Activated T-cell treated with anti-CD3 and anti-CD28 coated beads, Interleukin-2, amount 50 U/mL, for 4 hours (primary cell): ENCODE measurements at places on chromosomes 3 and 15. TPM values are rescaled to one million over a fixed set of nuclear protein-coding genes. Genes with fewer than 3 reads are reported as not detected.

Gene ENTPD3
- not detected for total RNA-seq

GRCh38 chr3:79477242-79477641 lies 290.6 kb downstream of the ROBO1 start:
- no peak for DNase-seq

GRCh38 chr3:76561494-76562236 lies 478.2 kb upstream of the ROBO2 start:
- DNase-seq: no peak

Gene GP9
- not detected for total RNA-seq

DNA sequence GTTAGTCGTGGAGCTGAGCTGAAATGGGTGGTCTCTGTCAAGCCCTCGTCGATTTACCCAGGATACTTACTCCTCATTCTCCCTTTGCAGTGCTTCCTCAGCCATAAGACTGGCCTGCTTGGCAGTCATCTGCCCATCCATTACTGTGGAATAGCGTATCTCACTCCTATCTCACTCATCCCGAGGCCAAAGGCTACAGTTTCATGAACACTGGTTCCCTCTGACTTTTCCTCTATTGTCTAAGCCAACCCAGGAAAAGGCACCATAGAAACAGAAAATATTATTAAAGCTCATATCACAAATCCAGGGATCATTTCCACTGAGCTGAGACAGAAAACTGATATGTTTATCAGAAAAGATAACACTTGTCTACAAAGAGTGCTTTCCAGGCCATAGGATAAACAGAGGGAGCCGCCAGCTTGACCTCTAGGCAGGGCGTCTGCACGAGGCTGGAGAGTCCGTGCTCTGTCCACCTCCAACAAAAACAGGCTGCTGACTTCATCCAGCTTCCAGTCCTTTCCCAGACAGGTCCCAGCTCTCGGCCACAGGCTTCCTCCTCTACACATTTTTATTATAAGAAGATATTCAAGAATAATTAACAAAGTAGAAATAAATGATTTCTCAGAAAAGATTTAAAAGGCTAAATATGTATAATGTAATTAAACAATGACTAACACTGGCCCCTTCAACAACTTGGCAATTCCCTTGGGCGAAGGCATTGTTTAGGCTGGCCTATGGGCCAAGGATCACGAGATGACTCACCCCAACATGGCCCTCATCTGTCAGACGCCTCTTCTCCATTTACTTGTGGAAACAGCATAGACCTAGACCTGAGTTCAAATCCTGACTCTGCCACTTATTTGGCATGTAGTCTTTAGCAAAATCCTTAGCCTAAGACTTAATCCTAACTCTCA lies 27.4 kb upstream of the BOC start:
- no peak for DNase-seq

Gene GREM1
- 0.41 TPM for total RNA-seq

DNA sequence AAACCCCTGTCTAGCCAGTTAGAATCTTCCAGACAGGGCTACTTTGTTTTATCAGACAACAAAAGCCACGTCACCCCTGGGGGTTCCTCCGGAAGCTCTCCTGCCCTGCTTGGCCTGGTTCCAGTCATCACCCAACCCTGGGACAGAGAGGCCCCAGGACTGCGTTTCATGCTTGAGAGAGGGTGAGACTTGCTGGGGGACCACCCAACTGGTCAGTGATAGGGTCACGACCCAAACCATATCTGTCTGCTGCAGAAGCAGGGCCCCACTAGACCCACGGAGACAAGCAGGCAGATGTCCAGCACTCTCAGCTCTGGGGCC lies 1.2 kb downstream of the NT5DC2 start:
- DNase-seq: peak; percentile 25

Gene UROC1
- not detected for total RNA-seq

Gene SLC28A2
- 0.14 TPM for total RNA-seq

GRCh38 chr3:24986612-24987011 lies 441.5 kb upstream of the RARB start:
- no peak for DNase-seq

Gene CRABP1
- not detected for total RNA-seq

Gene MESP1
- 3.1 TPM for total RNA-seq

DNA sequence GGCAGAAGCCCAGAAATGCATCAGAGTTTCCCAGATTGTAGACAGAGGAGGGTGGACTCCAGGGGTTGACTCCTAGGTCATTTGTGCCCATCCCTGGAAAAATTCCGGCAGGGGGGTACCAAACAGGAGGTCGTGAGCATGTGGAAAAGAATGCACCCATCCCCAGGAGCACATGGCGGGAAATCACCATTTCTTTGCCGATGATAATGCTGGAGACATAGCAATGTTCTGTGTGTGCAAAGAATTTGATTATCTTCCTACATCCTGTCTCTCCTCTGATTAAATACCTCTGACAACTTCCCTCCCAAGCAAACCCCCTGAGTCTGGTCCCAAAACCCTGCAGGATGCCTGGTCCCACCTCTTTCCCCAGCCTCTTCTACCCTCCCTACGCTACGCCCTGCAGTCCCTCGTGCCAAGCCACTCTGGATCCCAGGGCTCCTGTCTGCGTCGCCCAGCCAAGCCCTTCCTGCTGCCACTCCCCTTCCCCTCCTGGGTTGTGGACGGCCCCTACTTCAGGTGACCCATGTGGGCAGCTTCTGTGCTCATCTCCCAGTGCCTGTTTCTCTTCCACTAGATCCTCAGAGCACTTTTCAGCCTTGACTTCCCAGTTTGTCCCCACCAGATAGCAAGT lies 15.8 kb downstream of the WNT7A start:
- DNase-seq: no peak

Gene TM4SF18
- total RNA-seq: not detected

DNA sequence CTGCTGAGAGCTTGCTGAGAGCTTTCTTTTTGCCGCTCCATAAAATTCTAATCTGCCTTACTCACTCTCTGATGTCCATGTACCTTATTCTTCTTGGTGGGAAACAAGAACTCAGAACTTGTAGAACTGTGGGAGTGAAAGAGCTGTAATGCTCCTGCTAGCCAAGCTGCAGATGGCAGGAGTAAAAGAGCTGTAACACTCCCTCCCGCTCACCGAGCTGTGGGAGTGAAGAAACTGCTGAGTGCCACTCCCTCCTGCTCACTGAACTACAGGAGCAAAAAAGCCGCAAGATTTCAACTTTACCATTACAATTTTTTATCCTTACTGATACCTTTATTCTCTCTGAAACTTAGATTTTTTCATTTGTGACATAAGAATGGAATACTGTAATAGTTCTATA lies 199.1 kb downstream of the SI start:
- no peak for DNase-seq

DNA sequence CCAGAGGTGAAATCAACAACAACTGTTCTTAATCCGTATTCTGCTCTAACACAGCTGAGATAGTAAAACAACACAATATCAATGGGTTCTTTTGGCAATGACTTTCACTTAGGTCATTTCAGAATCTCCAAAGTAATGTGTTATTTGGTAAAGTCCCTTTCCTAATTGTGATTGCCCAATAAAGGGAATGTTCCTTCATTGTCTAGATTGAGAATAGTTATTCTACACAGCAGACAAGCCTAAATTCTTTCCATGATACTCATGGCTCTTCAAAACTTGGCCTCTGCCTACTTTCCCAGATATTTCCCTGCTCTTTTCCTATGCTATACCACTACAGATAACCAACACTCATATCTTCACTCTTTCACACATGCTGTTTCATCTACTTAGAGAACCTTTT lies 219.8 kb downstream of the FMN1 start:
- no peak for DNase-seq

DNA sequence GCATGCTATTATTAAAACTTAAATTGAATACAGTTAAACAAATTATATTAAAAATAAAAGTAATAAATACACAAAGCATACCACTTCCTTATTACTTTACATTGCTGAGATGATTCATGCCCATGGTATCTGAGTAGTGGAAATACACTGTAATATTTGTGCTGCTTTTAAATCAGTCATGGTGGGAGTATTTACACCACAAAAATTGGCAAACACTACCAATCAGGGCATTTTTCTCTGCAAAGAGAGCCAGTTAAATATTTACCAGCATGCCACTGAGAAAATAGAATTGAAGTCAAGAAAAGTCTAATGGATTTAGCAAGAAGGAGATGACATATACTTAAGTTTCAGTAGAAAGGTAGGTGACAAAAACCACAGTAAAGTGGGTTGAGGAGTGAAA lies 19.6 kb downstream of the PPARG start:
- no peak for DNase-seq

DNA sequence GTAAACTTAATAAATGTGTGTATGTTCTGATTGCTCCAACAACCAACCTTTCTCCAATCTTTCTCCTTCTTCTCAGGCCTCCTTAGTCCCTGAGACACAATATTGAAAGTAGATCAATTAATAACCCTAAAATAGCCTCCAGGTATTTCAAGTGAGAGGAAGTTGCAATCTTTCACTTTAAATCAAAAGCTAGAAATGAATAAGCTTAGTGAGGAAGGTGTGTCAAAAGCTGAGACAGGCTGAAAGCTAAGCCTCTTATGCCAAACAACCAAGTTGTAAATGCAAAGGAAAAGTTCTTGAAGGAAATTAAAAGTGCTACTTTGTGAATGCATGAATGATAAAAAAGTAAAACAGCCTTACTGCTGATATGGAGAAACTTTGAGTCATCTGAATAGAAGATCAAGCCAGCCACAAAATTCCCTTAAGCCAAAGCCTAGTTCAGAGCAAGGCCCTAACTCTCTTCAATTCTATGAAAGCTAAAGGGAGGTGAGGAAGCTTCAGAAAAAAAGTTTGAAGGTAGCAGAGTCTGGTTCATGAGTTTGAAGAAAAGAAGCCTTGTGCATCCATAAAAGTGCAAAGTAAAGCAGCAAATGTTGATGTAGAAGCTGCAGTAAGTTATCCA lies 38.6 kb downstream of the CCDC80 start:
- no peak for DNase-seq

- no peak for DNase-seq
Measured at GRCh38 chr15:75945953-75946352, 42.3 kb downstream of the FBXO22 start.

Gene GPR15
- total RNA-seq: 2.0 TPM

DNA sequence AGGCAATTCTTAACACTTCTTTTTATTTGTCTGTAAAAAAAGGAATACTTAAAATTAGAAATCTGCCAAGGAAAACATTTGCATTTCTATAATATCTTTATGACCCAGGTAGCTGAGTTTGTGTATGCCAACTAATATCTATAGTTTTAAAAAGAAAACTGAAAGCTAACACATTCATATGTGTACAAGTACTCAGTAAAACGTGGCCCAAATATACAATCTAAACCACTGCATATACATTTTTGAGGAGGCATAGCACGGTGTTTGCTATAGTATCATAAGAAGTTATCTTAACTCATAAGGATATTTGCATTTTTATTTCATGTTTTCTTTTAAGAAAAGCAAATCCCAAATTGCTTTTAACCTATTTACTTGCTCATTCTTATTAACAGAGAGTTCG lies 172.7 kb downstream of the ZBTB20 start:
- DNase-seq: no peak

Gene PYGO1
- 0.13 TPM for total RNA-seq

GRCh38 chr3:97613139-97613538 lies 151.4 kb upstream of the ARL6 start:
- DNase-seq: no peak

DNA sequence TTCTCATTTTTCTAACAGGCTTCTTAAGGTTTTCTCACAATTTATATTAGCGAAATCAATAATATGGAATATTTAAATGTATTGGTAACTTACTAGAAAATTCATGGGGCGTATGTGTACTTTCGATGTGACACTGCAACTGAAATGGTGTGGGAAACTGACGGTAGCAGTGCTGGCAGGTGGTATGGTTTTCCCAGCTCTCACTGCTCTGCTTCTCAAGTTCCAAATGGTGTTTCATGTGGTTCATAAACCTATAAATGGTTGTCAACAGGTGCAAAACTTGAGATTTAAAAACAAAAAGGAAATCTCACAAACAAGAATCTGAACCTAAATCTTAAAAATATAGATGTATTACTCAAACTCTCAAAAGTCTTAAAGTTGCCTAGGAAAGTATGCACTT lies 54.7 kb downstream of the ZNF280D start:
- DNase-seq: no peak

GRCh38 chr3:185549122-185549521 lies 3.3 kb downstream of the LIPH start:
- no peak for DNase-seq

Gene ASB14
- not detected for total RNA-seq

- no peak for DNase-seq
Measured at GRCh38 chr3:162034368-162034767, 537.8 kb downstream of the OTOL1 start.

- DNase-seq: no peak
Measured at GRCh38 chr15:39000008-39000734, 435.6 kb upstream of the RASGRP1 start.

Gene ACTRT3
- total RNA-seq: 1.3 TPM

- no peak for DNase-seq
Measured at GRCh38 chr3:32968166-32968919, 16.9 kb downstream of the CCR4 start.

Gene GOLGA8J
- total RNA-seq: not detected

Gene TARS3
- 6.1 TPM for total RNA-seq

DNA sequence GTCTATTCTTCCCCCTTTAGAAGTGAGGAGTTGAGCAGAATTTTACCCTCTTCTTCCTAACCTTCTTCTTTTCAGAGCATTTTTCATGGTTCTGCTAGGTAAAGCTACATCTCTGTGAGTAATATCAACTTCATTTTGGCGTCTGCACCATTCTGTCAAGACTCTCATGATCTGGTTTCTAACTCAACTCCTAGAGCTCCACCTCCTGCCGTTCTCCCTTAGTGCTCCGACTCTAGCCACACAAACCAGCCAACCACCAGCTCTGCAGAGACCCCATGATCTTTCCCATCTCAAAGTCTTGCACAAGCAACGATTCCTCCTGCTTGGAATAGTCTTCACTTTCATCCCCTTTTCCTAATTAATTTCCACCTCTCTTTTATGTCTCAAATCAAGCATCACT lies 193.9 kb upstream of the TMC3 start:
- no peak for DNase-seq

Gene RBMS3
- total RNA-seq: 1.1 TPM
